ENCODE measurements at places on chromosomes 7 and 10.

GRCh38 chr10:7130191-7130911 lies 280.5 kb downstream of the SFMBT2 start:
- no peak for DNase-seq

DNA sequence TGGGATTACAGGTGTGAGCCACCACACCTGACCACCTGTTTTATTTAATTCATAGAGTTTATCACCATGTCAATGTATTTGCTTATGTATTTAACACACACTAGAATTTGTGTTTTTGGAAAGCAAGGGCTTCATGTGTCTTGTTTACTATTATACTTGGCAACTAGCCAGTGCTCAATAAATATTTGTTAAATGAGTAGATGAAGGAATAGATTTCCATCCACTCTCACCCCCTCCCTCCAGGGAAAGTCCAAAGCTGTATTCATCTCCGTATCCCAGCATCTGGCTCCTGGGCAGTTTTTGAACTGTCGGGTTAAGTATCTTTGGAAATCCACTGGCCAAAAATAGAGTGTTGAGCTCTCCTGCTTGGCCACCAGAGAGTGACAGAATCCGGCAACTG lies 4.6 kb upstream of the RADIL start:
- no peak for DNase-seq

DNA sequence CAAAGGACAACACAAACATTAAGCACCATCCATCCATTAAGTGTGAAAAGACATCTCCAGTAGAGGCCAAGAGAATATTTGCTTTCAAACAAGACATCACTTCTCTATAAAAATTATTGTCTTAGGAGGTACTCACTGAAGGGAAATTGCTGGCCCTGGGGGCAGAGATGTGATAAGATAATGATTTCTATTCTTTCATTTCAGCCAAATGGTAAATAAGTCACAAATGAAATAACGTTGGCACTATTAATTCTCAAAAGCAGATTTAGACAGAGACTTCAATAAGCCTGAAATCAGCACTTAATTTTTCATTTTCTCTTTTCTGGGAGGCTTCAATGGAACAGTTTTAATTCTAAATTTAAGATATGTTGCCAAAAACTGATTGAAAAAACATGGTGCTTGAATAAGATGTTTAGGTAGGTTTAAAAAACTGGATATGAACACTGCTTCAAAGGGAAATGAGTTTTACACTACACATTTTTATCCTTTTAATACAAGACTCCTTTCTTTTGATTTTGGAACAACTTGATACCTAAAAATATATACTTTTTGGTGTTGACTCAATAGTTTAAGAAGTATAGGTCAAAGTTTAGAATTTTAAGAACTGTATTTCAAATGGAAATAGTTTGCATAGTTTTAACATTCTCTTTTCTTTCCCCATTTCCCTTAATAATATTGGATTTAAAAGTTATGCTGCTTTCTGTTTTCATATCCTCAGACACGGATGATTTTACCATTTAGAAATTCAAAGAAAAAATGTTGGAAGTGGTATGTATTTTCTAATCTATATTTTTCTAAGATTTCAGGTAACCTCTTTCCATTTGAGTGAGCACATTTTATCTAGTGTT lies 204.0 kb downstream of the AHR start:
- DNase-seq: no peak

- DNase-seq: no peak
Measured at GRCh38 chr7:135341049-135341448, 107.4 kb downstream of the STRA8 start.

- DNase-seq: no peak
Measured at GRCh38 chr10:109957092-109957797, 33.9 kb upstream of the XPNPEP1 start.

DNA sequence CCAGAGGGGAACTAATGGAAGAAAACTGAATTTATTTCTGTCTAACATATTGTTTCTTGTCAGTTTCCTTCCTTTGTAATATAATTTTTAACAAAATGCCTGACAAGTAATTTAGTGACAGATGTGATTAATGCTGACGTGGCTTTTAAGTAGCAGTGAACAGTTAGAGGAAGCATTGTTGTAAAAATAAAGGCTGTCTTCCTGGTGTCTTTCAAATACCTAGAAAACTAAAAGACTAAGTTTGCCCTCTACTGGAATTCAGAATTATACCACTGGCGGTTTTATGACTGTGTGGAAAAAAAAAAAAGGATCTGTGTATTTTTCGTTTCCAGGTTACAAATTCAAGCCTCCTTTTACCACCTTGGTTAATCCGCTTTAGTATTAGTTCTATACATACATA lies 217.1 kb upstream of the DPP6 start:
- DNase-seq: peak; percentile 22

DNA sequence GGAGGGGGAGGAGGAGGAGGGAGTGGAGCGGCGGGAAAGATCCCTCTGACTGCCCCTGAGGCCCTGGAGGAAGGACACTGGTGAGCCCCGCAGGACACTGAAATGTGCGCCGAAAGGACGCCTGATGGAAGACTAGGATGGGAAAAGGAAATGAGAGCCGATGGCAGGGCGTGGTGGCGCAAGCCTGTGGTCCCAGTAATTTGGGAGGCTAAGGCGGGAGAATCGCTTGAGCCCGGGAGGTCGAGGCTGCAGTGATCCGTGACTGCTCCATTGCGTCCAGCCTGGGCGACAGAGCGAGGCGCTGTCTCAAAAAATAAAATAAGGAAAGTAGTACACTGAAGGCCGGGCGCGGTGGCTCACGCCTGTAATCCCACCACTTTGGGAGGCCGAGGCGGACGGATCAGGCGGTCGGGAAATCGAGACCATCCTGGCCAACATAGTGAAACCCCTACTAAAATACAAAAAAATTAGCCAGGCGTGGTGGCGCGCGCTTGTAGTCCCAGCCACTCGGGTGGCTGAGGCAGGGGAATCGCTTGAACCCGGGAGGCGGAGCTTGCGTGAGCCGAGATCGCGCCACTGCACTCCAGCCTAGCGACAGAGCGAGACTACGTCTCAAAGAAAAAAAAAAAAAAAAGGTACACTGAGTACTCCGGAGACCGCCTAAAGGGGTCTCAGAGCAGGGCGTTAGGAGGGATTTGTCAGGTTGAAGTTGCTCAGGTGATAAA lies 561 bp upstream of the HNRNPF start:
- DNase-seq: no peak

All from ACHN (cell line).